ENCODE measurements at places on chromosomes 1 and 21.

GRCh38 chr1:153957744-153958110 is 685 bp downstream of the CRTC2 start:
- no peak for DNase-seq

DNA sequence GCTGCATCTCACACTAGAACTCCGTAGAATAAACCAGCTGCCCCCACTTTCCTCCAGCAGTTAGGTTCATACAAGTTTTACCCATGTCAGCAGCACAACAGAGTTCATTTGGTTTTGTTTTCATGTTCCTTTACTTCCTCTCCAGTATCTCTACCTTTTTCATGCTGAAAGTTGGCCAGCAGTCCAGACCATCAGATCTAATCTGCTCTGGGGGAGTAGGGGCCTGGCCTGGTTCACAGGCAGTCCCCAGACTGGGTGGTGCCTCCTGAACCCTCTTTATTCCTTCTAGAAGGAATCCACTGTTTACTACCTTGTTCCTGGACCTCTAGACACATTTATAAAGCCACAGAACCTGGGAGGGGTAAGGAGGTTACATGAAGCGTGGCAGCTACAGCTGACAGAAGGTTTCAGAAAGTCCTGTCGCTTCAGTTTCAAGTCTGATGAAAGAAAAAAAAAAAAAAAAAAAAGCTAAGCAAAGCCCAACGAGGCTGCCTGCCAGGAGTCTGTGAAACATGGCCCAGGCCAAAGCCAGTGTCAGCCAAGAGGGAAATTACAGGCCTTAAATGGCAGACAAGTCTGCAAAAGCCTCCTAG is 184.6 kb upstream of the JUN start:
- DNase-seq, result peak; percentile 77

DNA sequence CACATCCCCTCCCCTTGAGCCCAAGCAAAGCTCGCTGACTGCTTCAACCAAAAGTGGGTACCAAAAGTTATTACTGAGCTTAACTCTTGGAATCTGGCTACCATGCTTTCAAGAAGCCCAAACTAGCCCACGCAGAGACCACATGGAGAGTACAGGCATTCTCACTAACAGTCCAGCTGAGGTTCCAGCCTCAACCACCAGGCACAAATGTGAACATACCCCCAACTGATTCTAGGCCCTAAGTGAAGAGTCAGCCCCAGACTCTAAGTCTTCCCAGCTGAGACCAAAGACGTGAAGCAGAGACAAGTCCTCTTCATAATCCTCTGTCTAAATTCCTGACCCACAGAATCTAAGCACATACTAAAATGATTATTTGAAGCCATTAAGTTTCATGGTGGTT is 36.8 kb downstream of the EVI5 start:
- DNase-seq, result no peak

GRCh38 chr1:225700164-225700821 is 47.4 kb upstream of the ENAH start:
- no peak for DNase-seq

GRCh38 chr1:31214316-31215064 is 25.2 kb downstream of the NKAIN1 start:
- no peak for DNase-seq

DNA sequence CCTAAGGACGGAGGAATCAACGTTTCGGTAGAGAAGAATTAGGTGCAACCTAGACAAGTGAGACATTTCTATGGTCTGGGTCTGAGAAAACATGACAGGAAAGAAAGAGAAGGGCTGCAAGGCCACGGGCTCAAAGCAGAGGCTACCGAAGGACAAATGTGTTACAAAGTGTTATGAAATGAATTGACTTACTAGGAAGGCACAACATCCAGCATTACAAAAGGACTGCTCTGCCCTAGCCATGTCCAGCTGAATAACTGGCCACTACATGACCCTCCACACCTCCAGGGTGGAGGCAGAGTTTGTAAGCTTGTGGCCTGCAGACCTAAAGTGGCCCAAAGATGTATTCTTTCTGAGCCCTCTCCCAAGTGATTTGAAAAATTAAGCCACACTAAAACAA is 133.6 kb downstream of the GDAP2 start:
- no peak for DNase-seq

DNA sequence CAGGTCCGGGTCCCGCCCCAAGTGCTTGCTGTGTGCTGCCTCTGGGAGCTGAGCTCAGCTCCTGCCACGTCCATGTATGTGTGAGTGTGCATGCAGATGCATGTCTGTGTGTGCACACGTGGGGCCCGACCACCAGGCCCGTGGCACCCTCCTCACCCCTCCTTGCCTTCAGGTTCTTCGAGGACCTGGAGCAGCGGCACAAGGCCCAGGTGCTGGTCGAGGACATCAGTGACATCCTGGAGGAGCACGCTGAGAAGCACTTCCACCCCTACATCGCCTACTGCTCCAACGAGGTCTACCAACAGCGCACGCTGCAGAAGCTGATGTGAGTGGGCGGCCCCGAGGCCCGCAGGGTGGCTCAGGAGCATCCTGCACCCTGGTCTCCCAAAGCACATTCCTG is 18.4 kb downstream of the ARHGEF16 start:
- DNase-seq, result no peak

DNA sequence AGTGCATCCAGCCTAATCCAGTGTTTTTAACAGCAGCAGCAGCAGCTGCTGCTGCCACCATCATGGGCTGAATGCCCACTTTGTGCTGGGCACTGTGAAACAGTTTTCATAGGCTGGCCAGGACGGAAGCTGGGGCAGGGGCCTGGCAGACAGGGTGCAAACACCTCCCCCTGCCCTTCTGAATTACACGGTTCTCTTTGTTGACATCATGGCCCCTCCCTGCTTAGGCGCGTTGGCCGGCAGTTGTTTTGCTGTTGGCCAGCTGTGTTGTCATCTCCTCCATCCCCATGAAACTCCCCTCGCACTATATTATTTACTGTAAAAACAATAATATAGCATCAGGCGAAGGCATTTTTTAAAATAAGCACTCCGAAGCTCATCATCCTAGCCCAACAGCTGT is 33.1 kb downstream of the PTPRU start:
- no peak for DNase-seq

DNA sequence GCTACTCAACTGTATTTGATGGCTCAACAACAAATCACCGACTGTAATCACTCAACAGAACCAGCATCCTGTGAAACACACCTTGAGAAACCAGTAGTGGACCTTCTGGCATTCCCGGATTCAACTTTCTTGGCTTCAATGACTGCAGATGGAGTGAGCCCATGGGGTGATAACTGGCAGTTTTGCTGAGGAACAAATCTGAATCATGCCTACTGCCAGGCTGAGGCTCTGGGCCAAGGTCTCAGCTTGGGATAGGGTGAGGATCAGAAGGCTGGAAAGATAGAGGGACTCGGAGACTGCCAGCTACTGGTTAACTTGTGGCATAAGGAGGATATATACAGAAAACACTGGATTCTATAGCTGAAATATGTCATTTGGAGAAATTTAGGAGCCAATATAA is 63.5 kb upstream of the DIRAS3 start:
- no peak for DNase-seq

GRCh38 chr1:44036409-44037139 is 5.3 kb upstream of the SLC6A9 start:
- peak; percentile 72 for DNase-seq

DNA sequence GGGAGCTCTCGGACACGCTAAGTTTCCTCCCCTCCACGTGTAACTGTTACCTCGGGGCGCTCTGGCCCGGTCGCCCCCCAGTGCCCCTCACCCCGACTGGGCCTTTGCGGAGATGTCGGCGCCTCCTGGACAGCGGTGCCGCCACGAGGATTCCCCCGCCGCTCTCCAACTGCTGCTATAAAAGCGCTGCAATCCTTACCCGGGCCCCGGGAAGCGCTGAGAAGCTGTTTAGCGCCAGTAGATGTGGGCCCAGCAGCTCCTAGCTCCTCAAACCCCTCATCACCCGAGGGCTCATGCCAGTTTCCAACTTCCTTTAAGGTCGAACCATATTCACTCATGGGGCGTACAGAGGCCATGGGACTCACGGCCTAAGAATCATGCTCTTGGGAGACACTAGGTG is 361 bp upstream of the LMX1A start:
- no peak for DNase-seq

DNA sequence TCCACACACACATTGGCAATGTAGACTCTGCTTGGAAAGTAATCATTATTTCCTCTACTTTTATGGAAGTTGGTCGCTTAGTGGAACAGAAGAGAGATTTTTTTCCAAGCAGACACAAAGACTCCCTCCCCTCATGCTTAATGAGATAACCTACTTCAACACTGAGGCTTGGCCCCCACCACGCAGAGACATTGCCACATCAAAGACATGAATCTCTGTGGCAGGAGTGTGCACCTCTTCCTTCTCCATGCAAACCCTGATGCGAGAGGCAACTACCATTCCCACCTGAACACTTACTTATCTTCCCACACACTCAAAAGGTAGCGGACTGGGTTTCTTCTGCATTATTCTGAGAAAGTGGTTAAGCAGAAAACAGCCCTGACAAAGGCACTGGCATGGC is 37.3 kb upstream of the LPAR3 start:
- DNase-seq, result no peak
